ENCODE measurements at places on chromosomes 16 and 17. TPM values are rescaled to one million over a fixed set of nuclear protein-coding genes. Genes with fewer than 3 reads are reported as not detected.

DNA sequence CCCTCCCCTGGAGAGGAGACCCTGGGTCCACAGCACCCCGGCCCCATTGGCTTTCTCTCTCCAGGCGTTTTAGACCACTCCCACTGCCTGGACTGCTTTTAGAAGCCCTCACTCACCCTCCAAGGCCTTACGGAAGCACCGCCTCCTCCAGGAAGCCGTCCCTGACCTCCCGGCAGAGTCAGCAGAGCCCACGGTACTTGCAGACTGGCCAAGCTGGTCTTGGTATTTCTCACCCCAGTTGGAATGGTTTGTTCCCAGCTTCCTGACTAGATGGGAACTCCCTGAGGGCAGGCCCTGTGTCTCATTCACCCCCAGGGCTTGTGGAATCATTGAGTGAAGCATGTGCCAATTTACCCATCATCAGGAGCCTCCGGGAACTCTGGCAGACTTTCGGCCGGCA, 9.2 kb downstream of the SCGB1C2 start:
- H3K27ac ChIP-seq = no peak overlapping the region
- no peaks in the 10 kb centered on the region for H3K36me3 ChIP-seq
- no peaks in the 10 kb centered on the region for H3K27me3 ChIP-seq
- no peak for DNase-seq
- no peaks in the 10 kb centered on the region for H3K4me1 ChIP-seq

DNA sequence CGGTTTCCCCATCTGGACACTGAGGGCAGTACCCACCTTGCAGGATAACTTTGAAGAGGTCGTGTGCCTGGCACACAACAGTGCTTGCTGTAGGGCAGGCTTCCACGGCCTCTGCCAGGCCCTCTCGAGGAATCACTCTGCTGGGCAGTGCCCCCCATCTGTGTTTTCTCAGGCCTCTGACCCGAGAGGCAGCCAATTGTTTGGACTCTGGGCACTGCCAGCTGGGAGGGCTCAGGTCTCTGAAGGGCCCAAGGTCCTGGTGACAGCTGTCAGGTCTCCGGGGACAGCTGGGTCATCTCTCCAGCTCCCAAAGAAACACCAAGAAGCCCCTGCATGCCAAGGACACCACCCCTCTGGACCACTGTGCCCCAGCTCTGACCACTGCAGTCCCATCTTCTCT, 1.0 kb upstream of the RAB26 start:
- H3K4me3 ChIP-seq = no peak overlapping the region
- no peak for DNase-seq
- no peak overlapping the region for H3K27ac ChIP-seq

DNA sequence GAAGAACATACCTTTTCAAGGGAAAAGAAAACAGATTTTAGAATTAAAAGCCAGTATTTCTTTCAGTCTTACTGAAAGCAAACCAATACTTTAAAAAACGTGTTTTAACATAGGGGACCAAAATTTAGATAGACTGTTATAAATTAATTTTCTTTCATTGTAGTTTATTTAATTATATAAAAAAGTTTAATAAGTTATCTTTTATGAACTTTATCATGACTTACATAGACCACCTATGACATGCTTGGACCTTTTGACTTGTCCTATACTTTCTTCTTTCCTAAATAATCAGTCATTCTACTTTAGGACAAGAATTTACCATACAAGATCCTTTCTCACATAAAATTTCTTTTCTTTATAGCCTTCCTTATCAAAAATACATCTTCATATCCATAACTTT, 102.0 kb upstream of the HAS3 start:
- H3K4me3 ChIP-seq = no peak overlapping the region
- no peaks in the 10 kb centered on the region for H3K36me3 ChIP-seq
- DNase-seq = peak; percentile 35
- no peaks in the 10 kb centered on the region for H3K4me1 ChIP-seq
- no peak overlapping the region for H3K27ac ChIP-seq

DNA sequence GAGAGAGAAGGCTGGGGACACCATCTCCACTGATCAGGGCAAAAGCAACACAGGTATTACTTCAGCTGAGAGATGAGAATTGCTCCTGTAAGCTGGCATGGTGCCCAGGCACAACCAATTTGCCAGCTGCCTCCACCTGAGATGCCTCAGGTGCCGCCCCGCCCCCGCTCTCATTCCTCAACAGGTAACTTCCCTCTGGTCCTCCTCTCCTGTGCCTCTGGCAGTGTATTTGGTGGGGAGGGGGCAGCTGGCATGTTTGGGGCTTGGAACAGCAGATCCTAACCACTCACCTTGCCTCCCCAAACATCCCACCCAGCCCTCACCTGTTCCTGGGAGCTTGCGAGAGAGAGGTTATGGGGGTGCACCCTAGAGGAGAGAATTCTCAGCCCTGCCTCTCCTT, 2.9 kb upstream of the SRCIN1 start:
- H3K4me3 ChIP-seq = no peak overlapping the region
- DNase-seq = no peak
- H3K4me1 ChIP-seq = peaks cover 20% of the 10 kb centered on the region
- peaks cover 23% of the 10 kb centered on the region for H3K27me3 ChIP-seq
- no peak overlapping the region for H3K27ac ChIP-seq

TBC1D3L gene
- 17.0 TPM for total RNA-seq

GRCh38 chr16:74275031-74275636, 21.5 kb upstream of the PSMD7 start:
- no peaks in the 10 kb centered on the region for H3K36me3 ChIP-seq
- H3K27me3 ChIP-seq = no peaks in the 10 kb centered on the region
- H3K4me3 ChIP-seq = peak overlapping the region; percentile 24
- peaks cover 17% of the 10 kb centered on the region for H3K4me1 ChIP-seq

DNA sequence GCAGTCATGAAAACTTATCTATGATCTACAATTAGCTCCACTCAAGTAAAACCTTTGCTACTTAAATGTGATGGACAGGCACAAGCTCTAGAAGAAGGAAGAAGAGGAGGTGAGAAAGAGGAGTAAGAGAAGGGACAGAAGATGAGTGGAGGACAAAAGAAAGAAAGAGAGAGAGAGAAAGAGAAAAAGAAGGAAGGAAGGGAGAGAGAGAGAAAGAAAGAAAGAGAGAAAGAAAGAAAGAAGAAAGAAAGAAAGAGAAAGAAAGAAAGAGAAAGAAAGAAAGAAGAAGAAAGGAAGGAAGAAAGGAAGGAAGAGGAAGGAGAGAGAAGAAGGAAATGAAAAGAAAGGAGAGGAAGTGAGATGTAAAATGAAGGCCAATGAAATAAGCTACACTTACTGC, 2.2 kb upstream of the KRTAP9-3 start:
- no peak overlapping the region for H3K4me3 ChIP-seq
- no peaks in the 10 kb centered on the region for H3K36me3 ChIP-seq
- no peak for DNase-seq
- no peaks in the 10 kb centered on the region for H3K4me1 ChIP-seq
- H3K27ac ChIP-seq = no peak overlapping the region

GRCh38 chr16:89525146-89525913, 17.1 kb downstream of the SPG7 start:
- no peak for DNase-seq
- H3K27me3 ChIP-seq = no peaks in the 10 kb centered on the region
- H3K27ac ChIP-seq = no peak overlapping the region
- H3K4me3 ChIP-seq = no peak overlapping the region

DNA sequence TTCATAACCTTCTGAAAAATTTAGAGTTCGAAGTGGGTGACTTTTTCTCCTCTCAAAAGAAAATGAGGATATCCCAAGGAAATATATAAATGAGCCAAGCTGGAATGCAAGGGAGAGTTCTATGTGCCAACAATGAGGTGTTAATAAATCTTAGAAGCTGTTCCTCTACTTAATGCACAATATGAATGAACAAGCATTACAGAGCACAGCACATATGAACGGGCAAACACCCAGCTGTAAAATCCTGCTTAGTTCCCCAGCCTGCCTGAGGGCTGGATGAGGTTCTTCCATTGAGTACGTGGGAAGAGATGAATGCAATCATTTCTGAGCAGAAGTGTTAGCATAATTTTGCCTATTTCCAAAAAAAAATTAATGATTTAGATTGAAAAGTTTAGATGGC, 58.1 kb downstream of the WDR59 start:
- peaks cover 5% of the 10 kb centered on the region for H3K36me3 ChIP-seq
- no peak for DNase-seq
- no peak overlapping the region for H3K27ac ChIP-seq
- no peak overlapping the region for H3K4me3 ChIP-seq
- H3K4me1 ChIP-seq = no peaks in the 10 kb centered on the region

GRCh38 chr16:20064931-20065330, 8.8 kb downstream of the GPR139 start:
- H3K27ac ChIP-seq = no peak overlapping the region
- no peaks in the 10 kb centered on the region for H3K4me1 ChIP-seq
- H3K4me3 ChIP-seq = no peak overlapping the region
- no peaks in the 10 kb centered on the region for H3K36me3 ChIP-seq
- no peak for DNase-seq

GRCh38 chr17:27525836-27526603, 69.8 kb downstream of the KSR1 start:
- H3K27me3 ChIP-seq = no peaks in the 10 kb centered on the region
- no peaks in the 10 kb centered on the region for H3K36me3 ChIP-seq
- no peak for DNase-seq
- no peak overlapping the region for H3K27ac ChIP-seq
- no peak overlapping the region for H3K4me3 ChIP-seq

TBC1D3G gene
- total RNA-seq = not detected

DNA sequence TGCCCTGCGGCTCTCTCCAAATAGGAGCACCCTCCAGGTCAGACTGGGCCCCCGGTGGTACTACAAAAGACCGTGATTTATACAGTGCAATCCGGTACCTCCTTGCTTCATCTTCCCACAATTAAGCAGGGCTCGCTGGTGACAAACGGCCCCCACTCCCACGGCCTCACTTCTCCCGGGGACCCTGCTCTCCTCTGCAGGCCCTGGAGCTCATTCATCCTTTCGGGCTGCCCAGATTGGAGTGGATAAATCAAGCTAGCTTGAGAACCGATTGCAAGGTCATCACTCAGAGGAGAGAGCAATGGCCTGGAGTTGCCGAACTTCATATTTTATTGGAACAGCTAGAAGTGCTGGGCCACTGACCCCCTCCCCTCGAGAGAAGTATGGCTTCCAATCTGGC, 193.5 kb upstream of the IRX6 start:
- H3K27ac ChIP-seq = no peak overlapping the region
- no peaks in the 10 kb centered on the region for H3K36me3 ChIP-seq
- no peaks in the 10 kb centered on the region for H3K27me3 ChIP-seq
- DNase-seq = no peak

GRCh38 chr17:46910179-46910927, 12.6 kb upstream of the GOSR2 start:
- no peaks in the 10 kb centered on the region for H3K27me3 ChIP-seq
- no peaks in the 10 kb centered on the region for H3K36me3 ChIP-seq
- peaks cover 2% of the 10 kb centered on the region for H3K4me1 ChIP-seq
- H3K27ac ChIP-seq = no peak overlapping the region

- no peaks in the 10 kb centered on the region for H3K27me3 ChIP-seq
- no peaks in the 10 kb centered on the region for H3K4me1 ChIP-seq
These were observed 41.8 kb downstream of the CYB5D2 start for GRCh38 chr17:4184811-4185210.

DNA sequence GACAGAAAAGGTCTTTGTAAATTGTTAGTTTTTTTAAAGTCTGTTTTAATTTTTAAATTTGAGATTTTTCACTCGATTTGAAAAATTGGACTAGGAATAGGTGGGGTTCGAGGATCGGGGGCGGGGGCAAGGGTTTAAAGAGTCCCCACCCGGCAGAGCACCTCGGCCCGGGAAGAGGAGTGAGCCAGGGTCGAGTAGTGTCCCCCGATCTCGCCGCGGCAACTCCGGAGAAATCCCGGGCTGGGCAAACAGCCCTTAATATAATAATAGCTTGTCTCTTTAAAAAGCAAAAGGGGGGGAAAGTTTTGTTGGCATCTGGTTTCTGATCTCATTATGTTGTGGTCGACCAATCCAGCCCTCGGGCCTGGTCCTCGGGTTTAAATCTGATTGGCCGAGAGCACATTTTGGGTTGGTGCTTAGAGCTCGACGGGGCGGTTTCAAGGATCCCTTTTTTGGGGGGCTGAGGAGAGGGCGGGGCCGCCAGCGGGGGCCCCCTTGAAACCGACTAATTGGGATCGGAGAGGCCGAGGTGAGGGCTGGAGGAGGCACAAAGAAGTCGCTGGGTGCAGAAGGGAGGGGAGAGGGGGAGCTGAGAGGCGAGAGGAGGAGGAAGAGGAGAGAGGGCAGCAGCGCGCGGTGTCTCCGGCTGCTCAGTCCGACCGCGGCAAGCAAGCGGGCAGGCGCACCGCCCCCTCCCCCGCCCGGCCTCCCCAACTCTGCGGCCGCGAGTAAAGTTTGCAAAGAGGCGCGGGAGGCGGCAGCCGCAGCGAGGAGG, at the start of gene FZD2:
TSS of gene FZD2 (plus strand) at position 653 of the 775 bp plus-strand sequence. CDS start 205 bp downstream, outside the sequence.
- no peaks in the 10 kb centered on the region for H3K27me3 ChIP-seq
- peak within 1 kb of the TSS; percentile 95 for H3K4me3 ChIP-seq
- peaks cover 40% of the 10 kb centered on the region for H3K4me1 ChIP-seq
- H3K27ac ChIP-seq = peak within 1 kb of the TSS; percentile 99
- H3K36me3 ChIP-seq = no peaks in the 10 kb centered on the region

DNA sequence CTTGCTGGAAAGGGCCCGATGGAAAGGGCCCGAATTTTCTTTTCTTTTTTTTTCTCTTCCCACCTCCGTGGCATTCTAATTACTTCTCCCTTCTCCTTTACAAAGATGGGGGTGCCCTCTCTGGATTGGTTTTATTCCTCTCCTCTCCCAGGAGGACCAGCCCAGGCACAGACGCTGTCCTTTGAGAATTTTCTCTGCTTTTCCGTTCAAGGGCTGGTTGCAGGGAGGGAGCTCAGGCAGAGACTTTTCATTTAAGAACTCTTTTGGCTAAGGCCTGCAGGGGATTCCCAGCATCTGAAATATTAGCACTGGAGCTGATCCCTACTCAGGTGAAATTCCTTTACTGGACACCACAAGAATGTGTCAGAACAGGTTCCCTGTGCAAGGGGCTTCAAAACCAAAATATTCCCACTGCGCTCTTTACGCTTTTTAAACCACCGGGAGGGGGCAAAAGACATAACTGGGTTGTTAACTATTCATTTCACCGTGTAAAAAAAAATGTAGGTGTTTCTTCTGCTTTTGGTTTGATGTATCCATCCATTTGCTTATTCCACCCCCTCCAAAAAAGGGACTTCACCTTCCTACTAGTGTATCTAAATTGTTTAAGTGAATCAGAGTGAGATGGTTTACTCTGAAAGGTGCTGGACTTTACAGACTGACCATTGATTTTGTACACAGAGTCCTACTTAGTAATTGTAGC, 1.4 kb downstream of the NFAT5 start:
- no peaks in the 10 kb centered on the region for H3K36me3 ChIP-seq
- H3K4me3 ChIP-seq = peak overlapping the region; percentile 99
- H3K27me3 ChIP-seq = peaks cover 2% of the 10 kb centered on the region
- H3K27ac ChIP-seq = peak overlapping the region; percentile 92
- H3K4me1 ChIP-seq = peaks cover 24% of the 10 kb centered on the region
- no peak for DNase-seq

ARL5C gene
- total RNA-seq = not detected
